AG20443 (cell line): ENCODE measurements at places on chromosomes 2 and 18.
A peak's percentile ranks its signal among the peaks of the same experiment; 100 is the strongest.

DNA sequence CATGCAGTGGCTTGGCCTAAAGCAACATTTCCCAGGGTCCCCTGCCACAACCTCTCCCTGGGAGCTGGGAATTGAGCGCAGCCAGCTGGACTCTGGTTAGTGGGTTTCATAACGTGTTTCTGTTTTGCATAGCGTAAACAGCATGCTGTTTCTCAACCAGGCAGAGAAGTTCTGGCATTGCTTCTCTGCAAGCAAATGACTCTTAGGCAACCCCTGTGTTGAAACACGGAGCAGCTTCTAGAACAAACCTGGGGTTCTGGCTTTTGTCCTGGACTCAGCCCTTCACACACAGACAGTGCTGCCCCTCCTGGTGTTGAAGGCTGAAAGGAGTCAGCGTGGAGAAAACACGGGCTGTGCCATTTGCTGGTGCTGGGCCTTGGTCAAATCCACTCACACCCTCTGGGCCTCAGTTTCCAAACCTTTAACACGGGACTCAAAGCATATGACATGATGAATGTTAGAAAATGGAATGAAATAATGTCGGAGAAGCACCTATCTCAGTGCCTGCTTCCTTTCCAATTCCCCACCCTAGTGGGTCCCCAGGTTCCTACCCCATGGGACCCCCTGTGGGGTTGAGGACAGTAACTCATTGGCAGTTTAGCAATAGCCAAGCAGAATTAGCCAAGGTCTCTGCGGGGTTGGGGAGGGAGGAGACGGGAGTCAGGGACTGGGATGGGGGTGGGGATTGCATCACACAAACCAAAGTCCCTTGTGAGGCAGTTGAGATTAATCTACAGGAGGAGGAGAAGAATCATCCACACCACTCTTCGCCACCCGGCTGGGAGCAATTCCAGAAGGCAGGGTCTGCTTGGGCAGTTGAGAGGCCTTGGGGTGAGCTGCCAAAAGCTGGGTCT is 30.2 kb upstream of the IL1R2 start:
- peak; percentile 91 for DNase-seq

DNA sequence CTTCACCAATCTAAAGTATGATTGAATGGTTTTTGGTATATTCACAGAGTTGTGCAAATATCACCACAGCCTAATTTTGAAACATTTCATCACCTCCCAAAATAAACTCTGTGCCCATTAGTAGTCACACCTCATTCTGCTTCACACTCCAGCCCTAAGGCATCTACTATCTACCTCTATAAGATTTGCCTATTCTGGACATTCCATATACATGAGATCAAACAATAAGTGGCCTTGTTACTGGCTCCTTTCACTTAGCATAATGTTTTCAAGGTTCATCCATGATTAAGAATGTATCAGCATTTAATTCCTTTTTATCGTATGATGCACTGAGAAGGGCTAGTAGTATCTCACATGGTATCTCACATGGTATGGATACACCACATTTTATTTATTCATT is 204.6 kb upstream of the SMAD7 start:
- DNase-seq = no peak

DNA sequence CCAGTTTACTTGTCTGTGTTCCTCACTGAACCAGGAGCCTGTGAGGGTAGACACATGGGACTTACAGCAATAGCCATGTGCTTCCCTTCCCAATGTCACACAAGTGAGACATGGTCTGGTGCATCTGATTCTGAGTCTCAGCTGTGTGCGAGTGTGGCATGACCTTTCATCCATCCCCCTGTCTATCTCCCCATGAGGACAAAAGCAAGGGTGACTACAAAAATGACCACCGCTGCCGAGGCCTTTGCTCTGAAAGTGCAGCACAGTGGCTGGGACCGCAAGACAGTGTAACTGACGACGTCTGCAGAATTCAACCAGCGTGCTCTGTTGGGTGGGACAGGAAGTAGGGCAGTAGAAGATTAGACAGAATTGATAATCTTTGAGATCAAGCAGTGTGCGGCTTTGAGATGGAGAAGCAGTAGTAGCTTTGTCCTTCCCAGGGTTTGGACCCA is 50.5 kb downstream of the RAB31 start:
- DNase-seq = no peak

GRCh38 chr2:191171286-191171685 is 20.5 kb upstream of the STAT4 start:
- no peak for DNase-seq

DNA sequence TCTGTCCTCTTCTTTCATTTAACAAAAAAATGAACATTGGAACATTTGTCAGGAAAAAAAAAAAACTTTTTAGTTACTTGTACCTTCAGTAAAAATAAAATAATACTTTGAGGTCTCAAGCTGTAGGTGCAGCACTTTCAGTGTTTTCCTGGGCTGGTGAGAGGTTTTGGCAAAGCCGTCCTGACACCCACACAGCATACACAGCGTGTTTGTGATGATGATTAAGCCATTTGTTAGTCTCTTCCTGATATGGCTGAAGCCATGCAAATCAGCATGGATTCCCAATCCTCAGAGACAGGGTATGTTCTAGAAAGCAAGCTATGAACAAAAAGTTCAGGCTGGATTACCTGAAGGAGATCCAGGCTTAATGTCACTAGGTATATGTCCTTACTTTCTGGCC is 236.8 kb downstream of the ZNF516 start:
- DNase-seq = no peak

GRCh38 chr2:70966681-70967080 is 11.7 kb upstream of the ANKRD53 start:
- DNase-seq = no peak

GRCh38 chr18:48033790-48034650 is 103.6 kb upstream of the SMAD2 start:
- peak; percentile 33 for DNase-seq
